Common myeloid progenitor, CD34-positive (primary cell): ENCODE measurements at places on chromosomes 2 and 18.

DNA sequence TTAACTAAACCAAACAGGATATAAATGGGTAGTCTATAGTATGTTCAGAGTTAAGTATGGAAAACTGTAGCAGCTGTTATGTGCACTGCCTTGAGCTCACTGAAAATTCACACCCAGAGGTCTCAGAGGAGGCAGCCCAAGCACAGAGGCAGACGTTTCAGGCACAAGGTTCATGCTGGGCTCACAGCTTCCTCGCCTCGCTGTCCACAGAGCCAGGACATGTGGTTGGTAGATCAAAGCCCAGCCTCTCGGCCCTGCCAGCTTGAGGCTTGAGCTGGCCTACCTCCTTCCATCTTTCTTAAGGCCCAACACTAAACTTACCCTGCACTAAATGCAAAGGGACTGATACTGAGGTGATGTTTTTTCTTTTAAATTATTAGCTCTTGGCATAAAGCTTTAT, 43.7 kb downstream of the PRELID3A start:
- DNase-seq = no peak

- no peak for DNase-seq
These were observed 246.7 kb downstream of the BABAM2 start for GRCh38 chr2:28137221-28137620.

DNA sequence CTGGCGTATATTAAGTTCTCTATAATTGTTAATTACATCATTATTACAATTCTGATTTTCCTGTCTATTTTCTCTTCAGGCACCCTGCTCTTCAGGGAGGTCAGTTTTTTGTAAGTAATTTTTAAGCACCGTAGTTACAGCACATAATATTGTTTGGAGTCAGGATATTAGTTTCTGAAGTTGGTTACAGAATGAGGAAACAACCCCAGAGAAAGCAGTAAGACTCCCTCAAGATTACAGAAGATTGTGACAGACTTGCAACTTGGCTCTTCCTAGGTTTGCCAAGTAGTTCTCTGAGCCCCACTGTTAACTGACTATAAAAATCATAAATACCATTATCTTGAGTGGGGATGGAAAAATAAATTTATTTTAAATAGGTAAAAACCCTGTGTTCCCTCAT, 921 bp downstream of the RPE start:
- no peak for DNase-seq

DNA sequence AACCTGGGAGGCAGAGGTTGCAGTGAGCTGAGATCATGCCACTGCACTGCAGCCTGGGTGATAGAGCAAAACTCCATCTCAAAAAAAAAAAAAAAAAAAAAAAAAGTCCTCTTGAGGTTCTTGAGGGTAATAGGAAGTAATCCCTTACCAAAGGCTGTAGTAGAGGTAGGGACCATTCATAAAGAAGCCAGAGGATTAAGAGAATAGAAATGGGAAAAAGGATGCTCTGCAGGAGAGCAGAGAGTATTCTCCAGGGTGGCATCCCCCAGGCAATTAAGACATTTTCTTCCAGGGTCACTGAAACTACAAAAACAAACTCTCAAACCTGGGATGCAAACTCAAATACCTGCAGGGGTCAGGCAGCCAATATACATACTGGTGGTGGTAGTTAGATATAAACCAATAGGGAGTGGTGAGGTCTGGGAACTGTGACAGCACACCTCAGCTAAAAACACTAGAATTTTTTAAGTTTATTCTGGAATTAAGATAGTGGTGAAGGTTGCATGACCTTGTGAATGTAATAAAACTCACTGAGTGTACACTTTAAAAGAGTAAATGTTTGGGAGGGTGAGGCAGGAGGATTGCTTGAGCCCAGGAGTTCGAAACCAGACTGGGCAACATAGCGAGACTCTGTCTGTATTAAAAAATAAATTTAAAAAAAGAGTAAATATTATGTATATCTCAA, 24.7 kb downstream of the RAPH1 start:
- DNase-seq = no peak

- no peak for DNase-seq
These were observed 155.8 kb upstream of the RND3 start for GRCh38 chr2:150643114-150643725.

- DNase-seq = no peak
These were observed 11.3 kb upstream of the STK25 start for GRCh38 chr2:241519669-241520068.

GRCh38 chr2:62474176-62474575, 31.8 kb downstream of the TMEM17 start:
- DNase-seq = no peak

- no peak for DNase-seq
These were observed 2.0 kb downstream of the IHH start for GRCh38 chr2:219058541-219059374.

DNA sequence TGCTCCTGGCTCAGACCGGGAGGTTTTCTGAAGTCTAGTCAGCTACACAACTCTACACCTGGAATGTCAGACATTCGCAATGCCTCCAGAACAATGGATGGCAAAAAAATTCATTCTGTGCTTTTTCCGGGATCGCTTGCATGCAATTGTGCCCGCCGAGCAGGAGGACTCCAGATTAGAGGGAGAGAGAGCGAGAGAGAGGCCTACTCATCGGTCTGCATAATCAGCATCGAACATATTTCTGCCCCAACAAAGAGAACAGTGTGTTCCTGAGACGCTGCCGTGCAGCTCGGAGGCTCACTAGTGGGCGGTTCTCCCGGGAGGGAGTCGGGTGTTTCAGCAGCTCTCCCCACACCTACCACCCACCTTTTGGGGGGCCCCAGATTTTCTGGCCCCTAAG, 117.1 kb downstream of the KLHL29 start:
- DNase-seq = no peak

DNA sequence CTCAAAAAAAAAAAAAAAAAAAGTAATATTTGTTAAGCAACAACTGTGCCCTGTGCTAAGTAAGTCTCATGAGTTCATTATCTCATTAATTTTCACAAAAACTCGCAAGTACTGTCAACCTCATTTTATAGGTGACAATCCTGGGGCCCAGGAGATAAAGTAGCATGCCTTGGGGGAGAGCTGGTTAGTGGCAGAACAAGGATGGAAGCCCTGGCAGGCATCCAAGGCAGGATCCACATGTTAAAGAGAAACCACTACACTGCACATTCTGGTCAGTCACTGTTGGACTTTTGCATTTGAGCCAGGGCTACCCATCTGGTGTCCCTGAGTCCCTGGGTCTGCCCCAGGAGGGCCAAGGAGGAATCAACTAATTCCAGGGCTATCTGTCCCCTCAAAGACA, 54.6 kb downstream of the ZFP36L2 start:
- no peak for DNase-seq

GRCh38 chr2:209331291-209331844, 92.5 kb upstream of the MAP2 start:
- peak; percentile 77 for DNase-seq

- DNase-seq = no peak
These were observed 63.9 kb downstream of the PPP1R1C start for GRCh38 chr2:182049372-182050148.

DNA sequence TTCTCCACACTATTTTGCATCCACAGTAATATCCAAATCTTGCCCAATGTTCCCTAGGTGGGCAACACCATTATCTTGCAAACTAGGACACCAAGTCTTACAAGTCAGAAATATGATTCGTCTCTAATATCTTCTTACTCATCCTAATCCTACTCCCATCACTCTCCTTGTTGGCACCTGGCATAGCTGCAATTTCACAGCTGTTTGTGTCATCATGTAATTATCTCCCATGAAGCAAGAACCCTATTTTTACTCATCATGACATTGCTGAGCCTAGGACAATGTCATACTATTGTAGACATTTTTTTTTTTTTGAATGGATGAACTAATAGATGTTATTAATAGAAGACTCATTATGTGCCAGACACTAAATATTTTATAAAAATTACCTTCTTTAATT, 91.3 kb upstream of the CCDC141 start:
- DNase-seq = no peak

DNA sequence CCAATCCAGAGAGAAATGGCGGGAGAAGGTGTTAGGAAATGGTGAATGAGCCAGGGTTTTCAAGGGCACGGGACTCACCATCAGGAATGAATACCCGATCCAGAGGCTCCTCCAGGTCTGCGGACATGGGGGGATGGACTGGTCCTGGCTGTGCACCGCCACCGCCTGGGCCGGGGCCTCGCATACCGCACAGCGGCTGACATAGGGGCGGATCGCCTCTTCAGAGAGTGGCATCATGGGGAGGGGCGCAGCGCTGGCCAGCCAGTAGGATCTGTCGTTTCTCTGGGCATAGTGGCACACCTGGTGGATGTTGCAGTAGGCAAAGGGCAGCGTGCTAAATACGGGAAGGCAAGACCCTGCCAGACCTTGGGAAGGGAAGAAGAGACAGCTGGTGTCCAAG, 156.1 kb downstream of the COL4A4 start:
- no peak for DNase-seq

GRCh38 chr2:178863130-178863855, 56.1 kb upstream of the TTN start:
- DNase-seq = no peak
